Mesothelial cell of epicardium (in vitro differentiated cells): ENCODE measurements at places on chromosomes 2 and 18. TPM values are rescaled to one million over a fixed set of nuclear protein-coding genes. Genes with fewer than 3 reads are reported as not detected.

DNA sequence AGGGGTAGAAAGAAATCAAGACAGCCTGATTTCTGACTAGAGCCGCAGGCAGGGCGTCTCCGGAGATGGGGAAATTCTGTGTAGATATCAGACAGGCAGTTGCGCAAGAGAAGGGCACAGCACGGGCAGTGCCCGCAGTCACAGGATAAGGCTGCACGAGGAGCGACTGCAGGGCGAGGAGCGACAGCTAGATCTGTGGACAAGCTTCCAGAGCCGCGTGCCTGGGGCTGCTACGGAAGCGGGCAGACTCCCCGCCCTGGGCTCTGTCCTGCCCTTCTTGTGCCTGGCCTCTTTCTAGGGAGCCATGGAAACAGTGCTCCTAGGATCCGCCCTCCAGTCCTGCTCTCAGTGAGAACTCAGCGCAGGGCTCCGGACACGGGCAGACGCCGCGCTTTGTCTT, 12.6 kb downstream of the MC5R start:
- H3K4me1 ChIP-seq, result no peaks in the 10 kb centered on the region
- H3K4me3 ChIP-seq, result no peak overlapping the region
- peaks cover 4% of the 10 kb centered on the region for H3K27me3 ChIP-seq
- no peak for DNase-seq
- no peaks in the 10 kb centered on the region for H3K36me3 ChIP-seq
- no peak overlapping the region for H3K27ac ChIP-seq

GRCh38 chr2:116952254-116952653, 862.2 kb upstream of the DDX18 start:
- no peak overlapping the region for H3K27ac ChIP-seq
- H3K36me3 ChIP-seq, result peaks cover 3% of the 10 kb centered on the region
- peaks cover 3% of the 10 kb centered on the region for H3K4me1 ChIP-seq
- no peak overlapping the region for H3K4me3 ChIP-seq
- DNase-seq, result no peak

- H3K27me3 ChIP-seq, result no peaks in the 10 kb centered on the region
- H3K4me3 ChIP-seq, result no peak overlapping the region
- peaks cover 6% of the 10 kb centered on the region for H3K4me1 ChIP-seq
- no peak overlapping the region for H3K27ac ChIP-seq
Measured at GRCh38 chr18:75753753-75754152, 326.2 kb upstream of the SMIM21 start.

- no peak overlapping the region for H3K27ac ChIP-seq
- no peak for DNase-seq
- H3K27me3 ChIP-seq, result no peaks in the 10 kb centered on the region
- peaks cover 11% of the 10 kb centered on the region for H3K36me3 ChIP-seq
Measured at GRCh38 chr2:156456616-156457015, 20.4 kb downstream of the GPD2 start.

- no peaks in the 10 kb centered on the region for H3K27me3 ChIP-seq
- H3K36me3 ChIP-seq, result peaks cover 5% of the 10 kb centered on the region
- no peak for DNase-seq
- peaks cover 36% of the 10 kb centered on the region for H3K4me1 ChIP-seq
- H3K27ac ChIP-seq, result peak overlapping the region; percentile 95
Measured at GRCh38 chr2:218567797-218568189, 358 bp downstream of the USP37 start.

GRCh38 chr2:196601430-196602306, 37.8 kb upstream of the CCDC150 start:
- H3K27ac ChIP-seq, result no peak overlapping the region
- peaks cover 2% of the 10 kb centered on the region for H3K4me1 ChIP-seq
- H3K36me3 ChIP-seq, result no peaks in the 10 kb centered on the region
- no peak overlapping the region for H3K4me3 ChIP-seq
- peaks cover 1% of the 10 kb centered on the region for H3K27me3 ChIP-seq

- peaks cover 4% of the 10 kb centered on the region for H3K4me1 ChIP-seq
- DNase-seq, result no peak
- H3K4me3 ChIP-seq, result no peak overlapping the region
- H3K27ac ChIP-seq, result no peak overlapping the region
Measured at GRCh38 chr2:53641290-53641689, 126.3 kb upstream of the CHAC2 start.

GRCh38 chr2:233926806-233927205, 9.6 kb downstream of the TRPM8 start:
- no peaks in the 10 kb centered on the region for H3K4me1 ChIP-seq
- no peak overlapping the region for H3K4me3 ChIP-seq
- DNase-seq, result no peak
- H3K27me3 ChIP-seq, result peaks cover 86% of the 10 kb centered on the region
- H3K36me3 ChIP-seq, result no peaks in the 10 kb centered on the region
- H3K27ac ChIP-seq, result no peak overlapping the region

DNA sequence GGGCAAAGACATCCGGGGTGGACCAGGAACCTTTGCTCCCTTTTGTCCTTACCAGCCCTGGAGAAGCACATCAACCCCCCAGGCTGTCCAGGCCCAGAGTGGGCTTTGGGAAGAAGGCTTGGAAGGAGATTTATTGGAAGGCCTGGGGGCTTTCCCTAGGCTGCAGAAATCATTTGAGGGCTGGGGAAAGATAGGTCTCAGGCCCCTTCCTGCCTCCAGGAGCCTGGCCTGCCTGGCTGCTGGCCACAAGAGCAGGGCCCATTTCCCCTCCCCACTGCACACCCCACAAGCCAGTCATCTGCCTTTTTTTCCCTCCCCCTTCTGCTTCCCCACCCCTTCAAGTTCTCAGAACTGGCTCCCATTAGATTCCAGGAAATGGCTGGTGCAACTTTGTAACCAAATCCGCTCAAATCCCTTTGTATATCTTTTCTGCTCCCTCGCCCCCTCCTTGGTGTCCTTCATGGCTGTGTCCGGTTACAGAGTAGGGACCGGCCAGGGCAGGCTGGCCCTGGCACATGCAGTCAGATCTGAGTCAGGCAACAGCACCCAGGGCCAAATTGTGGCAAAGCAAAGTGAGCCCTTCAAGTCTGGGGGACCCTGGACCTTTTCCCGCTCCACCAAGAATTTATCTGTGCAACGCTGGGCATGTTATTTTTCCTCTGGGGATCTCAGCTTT, 20.8 kb upstream of the TNP1 start:
- no peak overlapping the region for H3K27ac ChIP-seq
- no peaks in the 10 kb centered on the region for H3K27me3 ChIP-seq
- H3K36me3 ChIP-seq, result no peaks in the 10 kb centered on the region
- H3K4me3 ChIP-seq, result no peak overlapping the region

The PMAIP1 gene
- 7.6 to 10.9 TPM (median 9.9 TPM) in 3 replicates for total RNA-seq

The ANKRD62 gene
- total RNA-seq, result not detected in 3 replicates

The REG1A gene
- total RNA-seq, result not detected in 3 replicates

The PTPRN gene
- total RNA-seq, result 0.33 to 0.50 TPM (median 0.38 TPM) in 3 replicates

The FAM237A gene
- not detected in 3 replicates for total RNA-seq

The TSGA10 gene
- 10.5 to 11.3 TPM (median 11.3 TPM) in 3 replicates for total RNA-seq
